Occipital lobe (tissue), 3 donors: ENCODE measurements at places on chromosomes 6 and 20. TPM values are rescaled to one million over a fixed set of nuclear protein-coding genes. Genes with fewer than 3 reads are reported as not detected.
A peak's percentile ranks its signal among the peaks of the same experiment; 100 is the strongest.

C20orf141 gene
- total RNA-seq, result not detected

SALL4 gene
- total RNA-seq, result 0.16 TPM

DST gene
- total RNA-seq, result 329 TPM

SMIM29 gene
- total RNA-seq, result 18.7 TPM

TRIM15 gene
- not detected for total RNA-seq

RHAG gene
- total RNA-seq, result not detected

DBNDD2 gene
- total RNA-seq, result 5.9 TPM

LY6G6F gene
- not detected for total RNA-seq

FLRT3 gene
- 27.5 TPM for total RNA-seq

GRCh38 chr6:110859335-110859792, 15.2 kb upstream of the AMD1 start:
- DNase-seq, result no peak

- DNase-seq, result no peak
These were observed 49.8 kb upstream of the ERVFRD-1 start for GRCh38 chr6:11161031-11161956.

- DNase-seq, result peak; percentile 37
These were observed 1.2 kb downstream of the GGT7 start for GRCh38 chr20:34871320-34871926.

DNA sequence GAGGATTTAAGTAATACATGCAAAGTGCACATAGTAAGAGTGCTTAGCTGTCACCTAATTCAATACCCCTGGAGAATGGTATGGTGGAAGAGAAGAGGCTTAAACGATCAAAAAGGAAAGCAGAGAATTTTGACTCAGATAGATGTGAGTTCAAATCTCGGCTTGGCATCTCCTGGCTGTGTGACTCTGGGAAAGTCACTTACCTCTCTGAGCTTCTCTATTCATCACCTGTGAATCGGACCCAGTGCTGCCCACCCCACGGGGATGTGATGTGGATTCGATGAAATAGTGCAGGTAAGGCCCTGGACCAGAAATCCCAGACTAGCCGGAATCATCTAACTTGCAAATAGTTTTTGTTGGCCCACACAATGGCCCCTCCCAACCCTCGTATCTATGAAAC, 1.8 kb upstream of the B4GALT5 start:
- DNase-seq, result no peak

GRCh38 chr6:84411060-84411629, 183.7 kb upstream of the CEP162 start:
- DNase-seq, result no peak

DNA sequence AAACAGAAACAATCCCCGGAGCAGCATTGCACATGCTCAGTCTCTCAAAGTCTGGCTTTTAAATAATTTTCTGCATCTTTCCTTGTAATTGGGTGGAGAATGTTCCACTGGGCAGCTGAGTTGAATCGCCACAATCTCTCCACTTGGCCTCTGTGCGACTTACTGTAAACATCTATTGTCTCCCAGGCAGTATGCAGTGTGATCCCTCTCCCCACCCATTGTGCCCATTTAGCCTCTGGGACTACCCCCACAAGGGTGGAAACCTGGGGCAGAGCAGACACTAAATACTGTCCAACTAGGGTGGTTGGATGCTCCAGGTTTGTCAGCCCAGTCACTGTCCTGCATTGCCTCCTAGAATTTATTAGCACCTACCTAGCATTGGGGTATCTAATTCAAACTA, 96.2 kb downstream of the JARID2 start:
- no peak for DNase-seq

DNA sequence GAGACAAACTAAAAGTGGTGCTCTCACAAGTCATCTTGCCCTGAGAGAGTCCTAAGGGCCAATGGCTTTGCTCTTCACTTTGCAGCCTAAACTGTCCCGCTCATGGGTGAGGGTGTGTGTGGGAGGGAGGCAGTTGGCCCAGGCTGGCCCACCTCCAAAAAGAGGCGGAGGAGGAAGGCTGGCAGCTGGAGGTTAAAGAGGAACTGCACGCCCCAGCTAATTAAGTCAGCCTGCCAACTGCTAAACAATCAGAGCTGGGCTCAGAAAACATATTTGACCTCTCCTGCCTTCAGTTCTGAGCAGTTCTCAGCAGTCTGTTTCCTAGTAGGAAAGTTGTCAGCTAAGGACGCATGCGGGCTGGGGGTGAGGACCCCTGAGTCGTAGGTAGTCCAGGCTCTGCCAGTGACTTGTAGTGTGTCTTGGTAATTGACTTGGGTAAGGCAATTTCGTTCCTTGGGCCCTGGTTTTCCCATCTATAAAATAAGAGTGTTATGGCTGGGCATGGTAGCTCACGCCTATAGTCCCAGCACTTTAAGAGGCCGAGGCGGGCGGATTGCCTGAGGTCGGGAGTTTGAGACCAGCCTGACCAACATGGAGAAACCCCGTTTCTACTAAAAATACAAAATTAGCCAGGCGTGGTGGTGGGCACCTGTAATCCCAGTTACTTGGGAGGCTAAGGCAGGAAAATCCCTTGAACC, 17.0 kb downstream of the GSS start:
- no peak for DNase-seq

DNA sequence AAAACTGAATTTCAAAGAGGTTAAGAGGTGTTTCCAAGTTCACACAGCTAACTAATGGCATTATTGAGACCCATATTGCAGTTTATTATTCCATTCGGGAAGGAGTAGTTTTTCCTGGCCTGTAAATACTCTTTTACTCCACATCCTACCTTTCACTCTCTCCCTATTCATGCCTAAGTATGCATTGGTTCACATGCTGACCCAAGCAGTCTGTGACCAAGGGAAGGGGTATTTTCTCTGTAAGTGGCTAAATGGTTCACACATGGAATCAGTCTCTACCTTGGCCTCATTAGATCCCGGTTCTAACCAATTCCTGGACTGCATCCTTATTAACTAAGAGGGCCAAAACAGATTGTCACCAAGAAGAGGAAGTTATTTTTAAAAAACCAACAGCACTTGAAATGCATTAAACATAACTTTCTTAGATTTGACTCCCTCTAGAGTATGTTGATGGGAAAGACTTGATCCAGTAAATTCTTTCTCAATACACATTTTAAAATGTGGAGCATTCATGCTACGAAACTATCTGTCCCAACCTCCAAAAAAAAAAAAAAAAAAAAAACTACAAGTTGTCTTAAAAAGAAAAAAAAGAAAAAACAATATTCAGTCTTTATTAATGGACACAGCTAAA, 17.8 kb upstream of the RSPO3 start:
- DNase-seq, result no peak

GRCh38 chr6:26094036-26094435, 6.8 kb downstream of the HFE start:
- DNase-seq, result no peak

- DNase-seq, result no peak
These were observed 238.4 kb upstream of the QKI start for GRCh38 chr6:163176097-163176496.

GRCh38 chr6:131924881-131925474, 26.2 kb downstream of the CCN2 start:
- DNase-seq, result no peak

DNA sequence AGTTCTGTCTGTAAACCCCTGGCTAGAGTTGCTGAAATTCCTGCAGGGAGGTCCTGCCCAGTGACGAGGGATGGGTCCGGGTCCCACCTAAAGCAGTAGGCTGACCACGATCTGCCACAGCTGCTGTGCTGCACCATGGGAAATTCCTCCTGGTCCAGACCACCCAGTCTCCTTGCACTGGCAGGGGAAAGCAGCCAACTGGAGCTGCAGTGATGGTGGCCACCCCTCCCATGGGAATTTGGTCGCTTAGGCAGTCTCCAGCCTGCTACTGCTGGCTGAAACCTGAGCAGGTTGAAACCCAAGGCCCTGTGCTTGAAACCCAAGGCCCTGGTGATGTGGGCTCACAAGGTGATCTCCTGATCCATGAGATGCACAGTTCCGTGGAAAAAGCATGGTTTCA, 23.9 kb upstream of the MOXD1 start:
- no peak for DNase-seq

DNA sequence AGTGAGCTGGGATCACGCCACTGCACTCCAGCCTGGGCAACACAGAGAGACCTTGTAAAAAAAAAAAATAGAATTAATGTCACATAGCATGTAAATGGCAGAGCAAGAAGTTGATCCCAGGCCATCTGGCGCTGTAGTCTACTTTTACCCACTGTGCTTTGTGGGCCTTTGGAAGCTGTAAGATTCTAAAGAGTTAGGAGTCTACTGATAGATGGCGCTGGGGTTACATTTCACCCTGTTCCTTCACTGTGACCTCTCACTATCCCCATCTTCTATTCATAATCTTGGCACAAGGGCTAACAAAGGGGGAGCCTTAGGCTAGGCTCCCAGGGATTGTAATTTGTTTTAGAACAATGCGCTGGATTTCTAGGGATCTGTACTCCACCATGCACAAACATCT, 24.4 kb downstream of the SIRPD start:
- no peak for DNase-seq

- DNase-seq, result no peak
These were observed 72.9 kb upstream of the GLP1R start for GRCh38 chr6:38975621-38976049.

- no peak for DNase-seq
These were observed 41.8 kb downstream of the RBM38 start for GRCh38 chr20:57432862-57433491.

- DNase-seq, result no peak
These were observed 277.0 kb upstream of the TBX18 start for GRCh38 chr6:85041376-85041775.
